ENCODE measurements at places on chromosomes 5 and 9.
A peak's percentile ranks its signal among the peaks of the same experiment; 100 is the strongest.

DNA sequence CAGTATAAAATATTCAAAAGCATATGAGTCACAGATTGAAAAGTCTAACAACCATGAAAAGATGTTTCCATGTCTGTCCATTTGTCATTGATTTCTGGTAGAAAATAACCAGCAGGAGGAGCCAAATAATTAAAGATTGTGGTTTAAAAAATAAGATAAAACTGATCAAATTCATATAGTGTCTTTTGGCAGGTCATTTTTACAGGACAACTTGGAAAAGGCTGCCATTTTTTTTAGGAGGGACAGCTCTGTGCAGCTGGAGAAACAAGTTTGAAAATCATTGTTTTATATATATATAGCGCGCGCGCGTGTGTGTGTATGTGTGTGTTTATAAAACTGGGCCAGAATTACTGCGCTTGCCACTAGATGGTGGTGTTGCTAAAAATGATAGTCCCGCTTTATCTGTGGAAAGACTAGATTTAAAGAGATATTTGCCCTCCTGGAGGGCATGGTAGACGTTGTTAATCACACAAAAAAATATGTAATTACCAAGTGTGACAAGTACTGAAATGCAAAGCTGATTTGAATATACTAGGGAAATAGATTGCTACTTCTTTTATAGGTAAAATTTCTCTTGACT is 1.3 kb upstream of the TRMO start:
- peak; percentile 80 for DNase-seq

GRCh38 chr5:123511290-123511647 is 708 bp upstream of the CSNK1G3 start:
- DNase-seq, result no peak

GRCh38 chr9:133075925-133076630 is 14.3 kb downstream of the CEL start:
- DNase-seq, result no peak

- DNase-seq, result no peak
Observed at GRCh38 chr5:170466988-170467707, 36.7 kb upstream of the KCNIP1 start.
